ENCODE measurements at places on chromosomes 11 and 22.

DNA sequence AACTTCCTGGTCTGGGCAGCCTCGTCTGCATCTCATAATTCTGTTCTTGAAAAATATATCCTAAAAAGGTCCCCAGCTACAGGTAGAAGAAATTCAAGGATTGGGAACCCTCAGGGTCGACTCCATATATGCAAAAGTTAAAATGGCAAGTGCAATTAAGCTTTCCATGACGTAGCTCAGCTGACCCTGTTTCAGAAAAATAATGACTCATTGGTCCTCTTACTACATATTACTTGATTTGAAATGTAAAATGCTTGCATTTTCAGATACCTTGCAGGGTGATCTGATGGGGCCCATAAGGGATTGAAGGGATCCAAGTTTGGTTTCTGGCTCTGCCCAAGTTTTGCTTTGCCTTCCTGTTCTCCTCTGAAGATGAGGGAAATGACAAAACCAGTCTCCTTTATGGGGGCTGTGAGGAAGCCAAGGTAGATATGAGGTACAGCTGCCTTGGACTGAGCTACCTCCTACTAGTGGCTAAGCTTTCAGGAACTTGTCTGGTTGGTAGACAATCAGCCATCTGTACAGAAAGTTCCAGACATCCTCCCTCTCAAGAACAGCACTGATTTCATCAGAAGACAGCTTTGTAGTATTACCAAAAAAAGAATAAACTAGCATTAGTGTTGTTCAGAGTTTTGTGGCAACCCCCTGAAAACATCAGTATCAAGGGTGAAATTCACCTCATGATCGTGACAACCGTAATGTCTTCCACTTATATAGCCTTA lies 177.3 kb downstream of the DBX1 start:
- no peak for DNase-seq

GRCh38 chr22:39748877-39749276 lies 144.7 kb downstream of the ENTHD1 start:
- no peak for DNase-seq

DNA sequence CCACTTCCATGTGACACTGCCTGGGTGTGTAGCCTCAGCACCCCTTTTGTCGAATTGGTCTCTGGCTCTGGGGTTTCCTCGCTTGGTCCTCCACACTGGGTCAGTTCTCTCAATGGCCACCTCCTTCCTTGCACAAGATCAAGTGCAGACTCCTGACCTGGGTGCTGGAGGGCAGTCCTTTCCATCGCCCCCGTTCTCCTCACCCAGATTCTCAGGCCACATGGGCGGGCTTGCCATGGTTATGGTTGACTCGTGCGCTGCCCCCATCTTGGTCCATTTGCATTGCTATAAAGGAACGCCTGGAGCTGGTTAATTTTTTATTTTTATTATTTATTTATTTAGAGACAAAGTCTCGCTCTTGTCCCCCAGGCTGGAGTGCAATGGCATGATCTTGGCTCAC lies 5.5 kb upstream of the PARVB start:
- DNase-seq, result no peak

DNA sequence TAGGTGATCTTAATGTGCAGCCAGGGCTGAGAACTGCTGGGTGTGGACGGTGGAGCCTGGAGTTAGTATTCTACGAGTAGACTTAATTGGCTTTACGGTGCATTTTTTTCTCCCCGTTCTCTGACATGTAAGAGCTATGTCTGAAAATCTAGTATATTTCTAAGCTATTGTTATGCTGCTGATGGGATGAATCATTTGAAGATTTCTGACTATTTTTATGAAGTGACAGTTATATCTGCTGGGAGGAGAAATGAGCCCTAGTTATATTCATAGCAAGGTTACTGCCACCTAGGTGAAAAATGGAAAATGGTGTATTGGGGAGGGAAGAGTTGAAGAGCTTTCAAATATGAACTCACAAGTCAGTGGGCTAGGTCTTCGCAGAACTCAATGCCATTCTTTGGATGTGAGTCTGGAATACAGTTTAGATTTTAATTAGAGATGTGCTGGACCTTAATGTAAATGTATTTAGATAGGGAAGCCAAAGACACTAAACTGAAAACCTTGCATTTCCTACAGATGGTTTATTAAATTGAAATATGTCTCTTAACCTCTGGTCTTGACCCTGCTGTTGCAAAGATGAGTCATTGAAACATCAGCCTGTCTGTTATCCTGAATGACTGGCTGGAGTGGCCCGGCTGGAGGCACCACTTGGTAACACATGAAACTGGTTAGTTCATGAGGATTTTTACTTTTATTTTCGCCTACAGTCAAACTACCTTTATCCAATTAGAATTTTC lies 293.7 kb downstream of the DDX10 start:
- peak; percentile 25 for DNase-seq

DNA sequence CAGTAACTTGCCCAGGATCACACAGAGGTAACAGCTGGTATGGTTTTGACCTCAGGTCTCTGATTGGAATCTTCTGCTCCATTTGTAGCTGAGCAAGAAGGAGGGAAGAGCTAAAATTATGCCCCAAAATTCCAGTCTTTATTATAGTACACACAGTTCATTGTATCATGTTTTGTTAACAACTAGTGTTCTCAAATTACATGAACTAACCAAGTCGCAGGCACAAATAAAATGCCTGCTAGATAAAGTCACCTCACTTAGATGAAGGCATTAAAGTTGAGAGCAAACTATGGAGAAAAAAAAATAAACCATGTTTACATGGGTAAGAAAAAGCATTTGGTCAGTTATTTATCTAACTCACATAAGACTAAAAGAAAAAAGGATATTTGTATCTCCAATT lies 58.8 kb downstream of the PDGFD start:
- no peak for DNase-seq

GRCh38 chr22:19800761-19801244 lies 40.2 kb downstream of the TBX1 start:
- DNase-seq, result no peak

DNA sequence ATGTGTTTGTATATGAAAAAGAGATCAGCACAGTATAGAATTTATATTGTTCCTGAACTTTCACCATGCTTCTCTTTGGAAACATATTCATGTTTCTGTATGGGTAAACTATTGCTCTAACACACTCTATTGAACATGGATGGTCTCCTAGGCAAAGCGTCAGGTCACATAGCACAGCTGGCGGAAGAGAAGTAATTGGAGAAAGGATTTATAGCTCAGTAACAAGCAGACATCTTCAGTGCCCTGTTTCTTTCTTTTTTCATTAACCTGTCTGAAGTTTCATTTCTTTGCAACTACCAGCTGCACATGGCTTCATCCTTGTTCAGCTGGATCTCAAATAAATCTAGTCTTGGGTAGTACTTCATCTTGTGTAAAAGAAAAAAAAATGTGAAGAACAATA lies 84.4 kb upstream of the TRPC6 start:
- DNase-seq, result no peak
